ENCODE measurements at places on chromosomes 5 and 9.

- no peak for DNase-seq
Observed at GRCh38 chr5:144089401-144090021, 80.9 kb downstream of the YIPF5 start.

DNA sequence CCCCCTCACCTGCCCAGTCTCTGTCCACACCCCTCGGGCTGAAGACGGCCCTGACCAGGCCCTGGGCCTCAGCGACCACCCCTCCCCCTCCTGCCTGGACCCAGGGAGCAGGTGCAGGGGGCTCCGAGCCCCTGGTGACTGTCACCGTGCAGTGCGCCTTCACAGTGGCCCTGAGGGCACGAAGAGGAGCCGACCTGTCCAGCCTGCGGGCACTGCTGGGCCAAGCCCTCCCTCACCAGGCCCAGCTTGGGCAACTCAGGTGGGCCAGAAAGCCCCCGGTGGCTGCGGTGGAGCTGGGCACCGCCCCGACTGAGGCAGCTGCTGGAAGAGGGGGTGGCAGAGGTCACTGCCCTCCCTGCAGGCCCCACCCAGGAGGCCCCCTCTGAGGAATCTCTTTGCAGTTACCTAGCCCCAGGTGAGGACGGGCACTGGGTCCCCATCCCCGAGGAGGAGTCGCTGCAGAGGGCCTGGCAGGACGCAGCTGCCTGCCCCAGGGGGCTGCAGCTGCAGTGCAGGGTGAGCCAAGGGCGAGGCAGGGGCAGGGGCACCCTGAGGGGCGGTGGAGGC, 7.7 kb downstream of the ENTPD8 start:
- no peak for DNase-seq

- DNase-seq: no peak
Observed at GRCh38 chr5:114327987-114328386, 33.9 kb upstream of the KCNN2 start.

GRCh38 chr5:79857714-79858409, 133.2 kb downstream of the MTX3 start:
- peak; percentile 48 for DNase-seq

DNA sequence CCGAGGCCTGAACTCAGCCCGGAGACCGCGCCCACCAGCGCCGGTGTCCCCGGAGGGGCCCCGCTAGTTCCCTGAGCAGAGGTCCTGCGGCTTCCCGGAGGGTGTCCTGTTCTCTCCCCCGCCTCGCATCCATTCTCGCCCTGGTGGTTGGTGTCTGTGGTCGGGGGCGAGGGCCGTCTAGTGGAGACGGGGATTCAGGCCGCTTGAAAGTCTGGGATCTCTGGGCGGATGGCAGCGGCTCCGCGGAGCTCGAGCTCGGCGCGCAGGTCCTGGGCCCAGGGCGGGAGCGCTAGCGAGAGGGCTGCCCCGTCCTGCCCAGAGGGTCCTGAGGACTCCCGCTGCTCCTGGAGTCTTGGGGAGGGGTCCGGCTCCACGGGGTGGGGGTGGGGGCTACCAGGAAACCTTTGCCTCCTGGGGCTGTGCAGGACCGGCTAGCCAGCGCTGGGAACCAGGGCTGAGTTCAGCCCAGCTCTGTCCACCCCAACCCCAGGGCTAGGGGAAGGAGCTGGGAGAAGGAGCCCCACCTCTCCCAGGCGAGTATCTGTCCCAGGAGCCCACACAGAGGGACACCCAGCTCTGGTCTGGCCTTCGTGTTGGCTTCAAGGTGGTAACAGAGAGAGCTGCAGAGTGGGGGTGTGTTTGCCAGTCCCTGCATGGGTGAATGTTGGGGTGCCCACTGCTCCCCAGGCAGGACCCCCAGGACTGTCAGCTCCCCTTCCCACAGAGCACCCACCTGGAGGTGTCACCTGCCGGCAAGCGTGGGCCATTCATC, 4.0 kb downstream of the TOR4A start:
- DNase-seq: no peak

DNA sequence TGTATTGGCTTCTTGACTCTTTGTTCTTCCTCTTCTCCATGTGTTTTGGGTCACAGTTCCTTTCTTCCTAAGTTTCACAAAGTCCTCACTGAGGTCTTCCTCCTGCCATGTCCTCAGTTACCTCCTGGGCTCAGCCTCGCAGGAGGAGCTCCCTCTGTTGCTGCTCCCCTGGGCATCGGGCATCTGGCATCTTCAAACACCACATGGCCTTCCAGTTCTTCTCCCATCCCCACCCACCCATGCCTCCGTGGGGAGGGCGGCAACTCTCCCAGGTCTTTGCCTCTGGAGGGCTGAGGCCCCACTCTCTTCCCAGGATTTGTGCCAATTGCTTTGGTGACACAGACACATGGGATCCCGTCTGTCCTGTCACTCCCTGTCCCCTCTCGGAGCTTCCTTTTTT, 22.8 kb downstream of the MRPL36 start:
- DNase-seq: no peak

GRCh38 chr5:34045996-34046395, 3.0 kb upstream of the C1QTNF3 start:
- no peak for DNase-seq

DNA sequence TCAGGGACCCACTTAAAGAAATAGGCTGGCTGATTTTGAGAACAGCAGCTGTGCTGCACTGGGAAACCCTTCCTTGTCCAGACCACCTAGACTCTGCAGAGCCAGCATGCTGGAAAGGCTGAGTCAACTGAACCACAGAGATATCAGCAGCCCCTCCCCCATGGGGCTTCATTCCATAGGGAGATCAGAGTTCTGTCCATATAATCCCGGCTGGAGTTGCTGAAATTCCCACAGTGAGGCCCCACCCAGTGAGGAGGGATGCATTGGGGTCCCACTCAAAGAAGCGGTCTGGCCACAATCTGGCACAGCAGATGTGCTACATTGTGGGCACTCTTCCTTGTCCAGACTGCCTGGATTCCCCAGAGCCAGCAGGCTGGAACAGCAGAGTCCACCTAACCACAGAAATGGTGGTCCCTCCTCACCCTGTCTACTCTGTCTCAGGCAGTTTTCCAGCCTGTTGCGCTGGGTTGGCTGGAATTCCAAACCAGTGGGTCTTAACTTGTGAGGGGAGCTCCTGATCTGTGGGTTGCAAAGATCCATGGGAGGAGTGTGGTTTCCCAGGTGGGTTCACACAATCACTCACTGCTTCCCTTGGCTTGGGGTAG, 127.1 kb downstream of the RNF180 start:
- DNase-seq: no peak

- no peak for DNase-seq
Observed at GRCh38 chr5:7436521-7436920, 40.6 kb downstream of the ADCY2 start.

DNA sequence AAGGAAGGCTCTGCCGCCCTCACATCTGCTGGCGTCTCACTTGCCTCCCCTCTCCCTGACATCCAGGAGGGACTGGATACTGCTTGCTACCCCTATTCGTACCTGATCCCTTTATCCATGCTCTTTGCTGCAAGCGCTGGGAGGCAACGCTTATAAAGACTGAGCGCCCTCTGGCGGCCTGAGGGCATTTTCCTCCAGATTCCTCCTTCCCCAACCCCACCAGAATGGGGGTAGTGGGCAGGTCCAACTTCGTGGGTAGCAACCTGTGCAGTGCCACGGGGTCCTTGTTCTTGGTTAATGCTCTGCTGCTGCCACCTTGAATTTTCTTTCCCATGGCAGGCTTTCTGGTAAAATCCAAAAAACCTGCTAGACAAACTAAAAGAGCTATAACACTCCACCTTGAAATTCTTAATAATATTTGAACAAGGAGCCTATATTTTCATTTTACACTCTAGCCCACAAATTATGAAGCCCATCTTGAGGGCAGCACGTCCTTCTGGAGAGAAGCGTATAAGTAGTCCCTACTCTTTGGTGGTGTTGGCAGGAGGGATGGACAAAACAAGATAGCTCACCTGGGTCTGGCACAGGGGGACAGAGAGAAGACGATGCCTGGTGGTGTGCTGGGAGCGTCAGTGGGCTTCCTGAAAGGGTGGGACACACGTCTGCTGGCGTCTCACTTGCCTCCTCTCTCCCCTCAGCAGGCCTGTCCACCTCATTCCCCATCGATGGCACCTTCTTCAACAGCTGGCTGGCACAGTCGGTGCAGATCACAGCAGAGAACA, 52.5 kb downstream of the JADE2 start:
- peak; percentile 73 for DNase-seq

DNA sequence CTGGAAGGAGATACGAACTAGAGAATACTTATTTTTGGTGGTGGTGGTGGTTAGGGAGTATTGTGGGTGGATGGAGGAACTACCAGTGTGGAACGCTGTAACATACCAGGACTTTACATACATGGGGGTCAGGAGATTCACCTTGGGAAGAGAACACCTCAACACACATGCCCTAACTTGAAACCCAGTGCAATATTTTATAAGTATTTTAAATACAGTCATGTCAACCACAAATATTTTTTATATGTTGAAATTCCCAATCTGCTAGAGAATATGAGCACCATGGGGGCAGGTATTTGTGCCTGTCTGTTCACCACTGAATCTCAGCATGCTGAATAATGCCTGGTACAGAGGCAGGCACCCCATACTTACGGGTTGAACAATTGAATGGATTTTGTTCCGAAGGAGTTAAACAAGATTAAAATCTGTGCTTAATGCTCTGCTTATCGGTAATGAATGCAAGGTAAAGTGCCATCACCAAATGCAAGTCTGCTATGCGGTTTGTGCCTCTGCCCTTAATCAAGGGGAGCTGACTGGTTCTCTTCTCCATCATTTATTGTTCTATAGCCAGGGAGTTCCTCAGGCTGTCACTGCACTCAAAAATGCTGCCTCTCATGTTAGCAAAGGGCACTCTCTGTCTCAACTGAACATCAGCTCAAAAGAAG, 65.3 kb downstream of the RASEF start:
- DNase-seq: no peak

- no peak for DNase-seq
Observed at GRCh38 chr9:109537288-109537687, 39.2 kb upstream of the PTPN3 start.
